ENCODE measurements at places on chromosomes 2 and 18. TPM values are rescaled to one million over a fixed set of nuclear protein-coding genes. Genes with fewer than 3 reads are reported as not detected.

GRCh38 chr2:73072129-73072395, 550 bp upstream of the SFXN5 start:
- H3K36me3 ChIP-seq, result peaks cover 3% of the 10 kb centered on the region
- H3K4me3 ChIP-seq, result peak overlapping the region; percentile 88
- H3K4me1 ChIP-seq, result peaks cover 23% of the 10 kb centered on the region
- peaks cover 3% of the 10 kb centered on the region for H3K27me3 ChIP-seq

DNA sequence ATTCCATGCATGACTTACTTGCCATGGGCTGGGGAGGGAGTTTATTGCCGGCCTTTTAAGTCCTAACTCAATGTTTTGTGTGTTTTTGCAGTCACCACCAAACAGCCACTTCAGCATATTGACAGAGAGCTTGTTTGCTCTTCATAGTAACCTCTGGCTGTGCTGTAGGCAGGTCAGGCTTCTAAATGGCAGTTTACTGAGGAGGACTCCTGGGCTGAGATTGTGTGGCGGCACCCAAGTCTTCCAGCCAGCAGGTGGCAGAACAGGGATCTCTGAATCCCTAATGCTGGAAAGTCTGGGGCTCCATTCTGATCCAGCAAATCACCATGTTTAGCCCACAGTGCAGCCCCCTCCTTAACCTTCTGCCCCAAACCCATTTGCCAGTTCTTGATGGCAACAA, 121.2 kb downstream of the CAPN13 start:
- H3K27me3 ChIP-seq, result no peaks in the 10 kb centered on the region
- no peak overlapping the region for H3K4me3 ChIP-seq
- no peaks in the 10 kb centered on the region for H3K36me3 ChIP-seq
- DNase-seq, result no peak
- H3K4me1 ChIP-seq, result no peaks in the 10 kb centered on the region

DNA sequence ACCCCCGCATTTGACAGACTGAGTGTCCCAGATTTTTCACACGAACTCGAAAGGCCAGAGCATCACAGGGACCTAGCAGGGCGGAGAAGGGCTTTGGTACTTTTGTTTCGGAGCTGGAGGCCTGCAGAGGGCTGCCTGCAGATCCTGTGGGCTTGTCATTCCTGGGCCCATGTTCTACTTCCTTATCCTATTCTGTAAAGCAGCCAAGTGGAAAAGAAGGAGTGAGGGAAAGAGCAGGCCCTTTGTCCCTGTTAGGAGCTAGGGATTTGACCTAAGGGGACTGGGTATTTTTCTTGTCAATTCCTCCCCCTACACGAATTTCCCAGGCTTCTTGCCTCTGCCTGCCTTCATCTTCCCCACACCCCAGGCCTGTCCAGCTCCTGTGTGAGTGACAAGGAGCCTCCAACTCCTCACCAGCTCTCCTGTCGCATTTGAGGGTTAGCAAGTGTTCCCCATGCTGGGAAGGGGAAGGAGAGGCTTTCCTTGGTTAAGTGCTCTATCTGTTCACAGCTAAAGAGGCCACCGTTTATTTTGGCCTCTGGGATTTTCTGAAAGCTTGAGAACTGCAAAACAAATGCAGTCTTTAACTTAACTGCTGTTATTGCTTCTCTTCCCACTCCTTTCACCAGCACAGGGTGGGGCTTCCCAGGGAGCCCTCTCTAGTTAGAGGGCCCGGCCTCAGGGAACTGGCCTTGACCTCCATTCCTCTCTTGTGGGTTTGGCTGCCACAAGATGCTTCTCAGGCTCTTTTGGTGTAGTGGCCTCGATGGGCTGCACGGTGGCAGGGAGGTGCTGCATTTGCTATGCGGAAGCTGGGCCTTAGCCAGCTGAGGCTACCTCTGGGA, 61.2 kb downstream of the SGPP2 start:
- no peak overlapping the region for H3K27ac ChIP-seq
- H3K36me3 ChIP-seq, result no peaks in the 10 kb centered on the region
- no peak overlapping the region for H3K4me3 ChIP-seq
- H3K27me3 ChIP-seq, result peaks cover 2% of the 10 kb centered on the region

The CFAP65 gene
- not detected for total RNA-seq

DNA sequence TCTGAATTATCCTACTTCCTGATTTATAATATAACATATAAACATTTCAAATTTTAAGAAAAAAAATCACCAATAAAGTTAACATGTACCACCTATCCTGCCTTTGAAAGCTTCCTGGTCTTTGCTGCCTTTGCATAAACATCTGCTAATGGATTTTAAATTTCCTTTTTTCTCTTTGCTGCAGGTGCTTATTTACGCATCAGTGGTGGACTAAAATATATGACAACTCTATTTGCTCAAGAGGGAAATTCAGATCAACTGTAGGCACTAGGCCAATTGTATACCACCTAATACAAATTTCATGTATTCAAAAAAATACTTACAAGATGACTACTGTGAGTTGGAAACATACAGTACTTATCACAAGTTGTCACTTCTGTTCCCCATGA, 57.2 kb downstream of the RAD51AP2 start:
- no peaks in the 10 kb centered on the region for H3K36me3 ChIP-seq
- DNase-seq, result no peak
- H3K27me3 ChIP-seq, result no peaks in the 10 kb centered on the region
- no peak overlapping the region for H3K4me3 ChIP-seq
- H3K27ac ChIP-seq, result no peak overlapping the region

- no peaks in the 10 kb centered on the region for H3K36me3 ChIP-seq
- no peak overlapping the region for H3K27ac ChIP-seq
- DNase-seq, result no peak
- no peak overlapping the region for H3K4me3 ChIP-seq
- no peaks in the 10 kb centered on the region for H3K4me1 ChIP-seq
- no peaks in the 10 kb centered on the region for H3K27me3 ChIP-seq
Measured at GRCh38 chr2:99653433-99653832, 163.6 kb upstream of the REV1 start.

GRCh38 chr2:235595422-235596010, 101.7 kb downstream of the AGAP1 start:
- no peak overlapping the region for H3K4me3 ChIP-seq
- no peaks in the 10 kb centered on the region for H3K36me3 ChIP-seq
- no peak overlapping the region for H3K27ac ChIP-seq
- no peaks in the 10 kb centered on the region for H3K4me1 ChIP-seq

The EFR3B gene
- total RNA-seq, result 0.06 TPM

- no peaks in the 10 kb centered on the region for H3K27me3 ChIP-seq
- H3K4me3 ChIP-seq, result no peak overlapping the region
- peaks cover 11% of the 10 kb centered on the region for H3K36me3 ChIP-seq
- no peak overlapping the region for H3K27ac ChIP-seq
- peaks cover 19% of the 10 kb centered on the region for H3K4me1 ChIP-seq
Measured at GRCh38 chr2:28602751-28603639, 107.1 kb downstream of the PLB1 start.

- H3K4me1 ChIP-seq, result no peaks in the 10 kb centered on the region
- H3K27me3 ChIP-seq, result peaks cover 3% of the 10 kb centered on the region
- DNase-seq, result no peak
Measured at GRCh38 chr18:74540652-74541421, 6.5 kb downstream of the CNDP1 start.

GRCh38 chr2:69931832-69932595, 17.1 kb downstream of the MXD1 start:
- no peak overlapping the region for H3K4me3 ChIP-seq
- H3K27me3 ChIP-seq, result no peaks in the 10 kb centered on the region
- H3K27ac ChIP-seq, result no peak overlapping the region

- no peaks in the 10 kb centered on the region for H3K27me3 ChIP-seq
- H3K27ac ChIP-seq, result no peak overlapping the region
Measured at GRCh38 chr18:22141211-22141610, 28.2 kb upstream of the GATA6 start.

DNA sequence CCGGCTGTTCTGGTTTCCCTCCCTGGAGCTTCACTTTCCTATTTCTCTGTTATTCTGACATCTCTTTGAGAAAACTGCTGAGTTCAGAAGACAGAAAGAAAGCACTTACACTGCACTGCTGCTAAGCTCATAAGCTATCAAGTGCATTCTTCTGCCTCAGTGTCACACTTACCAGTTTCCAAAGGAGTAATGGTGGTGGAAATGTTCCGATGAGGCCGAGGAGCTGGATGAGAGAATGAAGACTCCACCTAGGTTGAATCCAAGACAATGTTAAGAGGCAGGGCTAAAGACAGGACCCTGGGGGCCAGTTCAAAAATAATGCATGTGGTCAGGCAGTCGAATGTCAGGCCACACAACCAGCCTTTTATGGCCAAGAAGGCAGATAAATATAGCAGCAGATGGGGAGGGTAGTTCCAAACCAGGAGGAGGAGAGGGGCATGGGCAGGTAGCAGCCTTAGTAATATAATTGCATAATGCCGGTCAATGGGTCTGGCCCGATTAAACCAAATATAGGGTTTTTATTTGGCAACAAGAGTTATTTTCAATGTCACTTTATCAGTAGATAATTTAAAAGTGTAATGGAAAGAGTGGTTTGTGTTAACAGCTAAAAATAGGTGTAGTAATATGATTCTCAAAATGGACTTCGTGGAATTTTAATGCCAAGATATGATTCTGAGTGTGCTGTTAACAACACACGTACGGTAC, at the start of gene MYOM1:
Gene MYOM1 (minus strand): TSS at position 338 of the 705 bp plus-strand sequence. CDS start 4,745 bp downstream, outside the sequence.
- no peak for DNase-seq
- H3K27ac ChIP-seq, result no peak within 1 kb of the TSS
- peaks cover 6% of the 10 kb centered on the region for H3K4me1 ChIP-seq
- no peaks in the 10 kb centered on the region for H3K36me3 ChIP-seq
- H3K4me3 ChIP-seq, result no peak within 1 kb of the TSS

DNA sequence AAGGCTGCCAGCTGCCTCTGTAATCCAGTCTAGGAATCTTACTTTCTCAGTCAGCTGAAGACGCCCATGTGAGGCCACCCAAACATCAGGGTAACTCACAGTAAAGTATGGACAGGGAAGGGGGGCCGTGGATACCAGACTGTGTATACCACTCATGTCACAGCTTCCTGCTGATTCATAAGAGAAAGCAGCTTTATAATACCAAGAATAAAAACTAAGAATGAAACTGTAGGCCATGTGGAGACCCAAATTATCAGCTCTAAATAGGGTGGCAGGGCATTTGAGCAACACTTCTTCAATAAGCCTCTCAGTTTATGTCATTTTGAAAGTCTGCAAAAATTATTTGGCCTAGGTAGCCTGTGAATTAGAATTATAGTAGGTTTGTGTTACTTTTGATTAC, 115.0 kb upstream of the CDCA7 start:
- peaks cover 12% of the 10 kb centered on the region for H3K4me1 ChIP-seq
- H3K4me3 ChIP-seq, result no peak overlapping the region
- no peak for DNase-seq
- no peaks in the 10 kb centered on the region for H3K27me3 ChIP-seq

- no peak within 1 kb of the TSS for H3K27ac ChIP-seq
- no peak for DNase-seq
- H3K4me3 ChIP-seq, result no peak within 1 kb of the TSS
- peaks cover 58% of the 10 kb centered on the region for H3K27me3 ChIP-seq
Measured at GRCh38 chr18:500632-501405, at the start of gene COLEC12. COLEC12 (minus strand) TSS chr18:500701; CDS start chr18:500514, 187 bp downstream.

- H3K36me3 ChIP-seq, result no peaks in the 10 kb centered on the region
- H3K27ac ChIP-seq, result no peak overlapping the region
- no peak overlapping the region for H3K4me3 ChIP-seq
- DNase-seq, result no peak
- H3K4me1 ChIP-seq, result peaks cover 4% of the 10 kb centered on the region
Measured at GRCh38 chr18:389658-390357, 110.7 kb downstream of the COLEC12 start.

GRCh38 chr2:219951099-219951498, 323.7 kb downstream of the SLC4A3 start:
- no peak for DNase-seq
- H3K27me3 ChIP-seq, result no peaks in the 10 kb centered on the region
- no peaks in the 10 kb centered on the region for H3K36me3 ChIP-seq
- no peak overlapping the region for H3K4me3 ChIP-seq

DNA sequence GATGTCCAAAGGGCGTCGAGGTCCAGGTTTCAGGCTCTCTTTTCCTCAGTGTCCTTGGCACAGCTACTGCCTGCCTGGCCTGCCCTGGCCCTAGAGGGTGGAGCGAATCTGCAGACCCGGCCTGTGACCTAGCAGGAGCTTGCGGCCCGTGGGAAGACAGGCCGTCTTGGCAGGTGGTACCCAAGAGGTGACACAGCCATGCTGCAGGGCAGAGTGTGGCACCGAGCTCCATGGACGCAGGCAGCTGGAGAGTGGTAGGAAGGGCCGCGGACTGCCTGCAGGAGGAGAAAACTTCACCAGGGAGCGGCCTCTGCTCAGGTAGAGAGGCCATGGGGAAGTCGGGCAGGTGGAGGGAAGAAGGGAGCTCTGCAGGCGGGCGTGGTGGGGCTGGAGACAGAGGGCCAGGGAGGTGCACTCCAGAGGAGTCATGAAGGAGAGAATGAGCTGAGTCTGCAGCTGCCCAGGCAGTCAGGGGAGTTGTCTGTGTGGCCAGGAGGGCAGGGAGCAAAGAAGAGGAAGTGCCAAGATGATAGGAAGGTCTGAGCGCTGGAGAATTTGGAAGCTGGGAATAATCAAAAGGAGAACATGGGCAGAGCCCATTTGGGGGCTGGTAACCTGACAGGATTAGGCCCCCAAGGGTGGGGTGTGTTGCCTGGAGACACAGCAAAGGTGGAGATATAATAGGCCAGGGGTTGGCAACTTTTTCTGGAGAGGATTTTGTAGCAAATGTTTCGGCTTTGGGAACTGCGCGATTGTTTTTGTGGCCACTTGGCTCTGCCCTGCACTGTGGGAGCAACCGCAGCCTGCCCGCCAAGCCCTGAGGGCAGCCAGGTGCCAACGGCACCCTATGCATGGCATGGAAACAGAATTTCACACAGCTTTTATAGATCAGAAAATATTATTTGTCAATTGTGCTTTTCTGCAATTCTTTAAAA, 154.4 kb upstream of the PXDN start:
- H3K4me1 ChIP-seq, result no peaks in the 10 kb centered on the region
- no peak overlapping the region for H3K4me3 ChIP-seq
- H3K27me3 ChIP-seq, result peaks cover 2% of the 10 kb centered on the region
- H3K27ac ChIP-seq, result no peak overlapping the region

GRCh38 chr2:144522897-144523595, 3.1 kb upstream of the ZEB2 start:
- peaks cover 62% of the 10 kb centered on the region for H3K27me3 ChIP-seq
- no peaks in the 10 kb centered on the region for H3K36me3 ChIP-seq
- H3K27ac ChIP-seq, result no peak overlapping the region
- DNase-seq, result no peak
- H3K4me1 ChIP-seq, result peaks cover 21% of the 10 kb centered on the region
- peak overlapping the region; percentile 65 for H3K4me3 ChIP-seq

The CXCR1 gene
- total RNA-seq, result 0.99 TPM

GRCh38 chr2:113324684-113325160, 46.0 kb upstream of the PAX8 start:
- H3K27me3 ChIP-seq, result peaks cover 16% of the 10 kb centered on the region
- H3K4me1 ChIP-seq, result peaks cover 12% of the 10 kb centered on the region
- DNase-seq, result peak; percentile 47
- H3K27ac ChIP-seq, result peak overlapping the region; percentile 72
- H3K36me3 ChIP-seq, result no peaks in the 10 kb centered on the region
- H3K4me3 ChIP-seq, result peak overlapping the region; percentile 55

GRCh38 chr2:223055140-223055539, 3.1 kb downstream of the KCNE4 start:
- no peak for DNase-seq
- H3K4me3 ChIP-seq, result no peak overlapping the region
- no peaks in the 10 kb centered on the region for H3K36me3 ChIP-seq
- no peaks in the 10 kb centered on the region for H3K4me1 ChIP-seq
- H3K27me3 ChIP-seq, result no peaks in the 10 kb centered on the region

The MYOM1 gene
- total RNA-seq, result 0.71 TPM

The SMYD1 gene
- not detected for total RNA-seq

The LGALSL gene
- total RNA-seq, result 0.83 TPM

The DSC2 gene
- total RNA-seq, result not detected

- H3K36me3 ChIP-seq, result no peaks in the 10 kb centered on the region
- no peak overlapping the region for H3K27ac ChIP-seq
- no peak for DNase-seq
- H3K27me3 ChIP-seq, result no peaks in the 10 kb centered on the region
Measured at GRCh38 chr2:159066541-159067156, 98.2 kb downstream of the TANC1 start.

- H3K4me1 ChIP-seq, result peaks cover 81% of the 10 kb centered on the region
- no peaks in the 10 kb centered on the region for H3K27me3 ChIP-seq
- H3K27ac ChIP-seq, result no peak overlapping the region
Measured at GRCh38 chr18:9109523-9109922, 7.0 kb downstream of the NDUFV2 start.

Data from activated CD4-positive, alpha-beta T cell treated with anti-CD3 and anti-CD28 coated beads, Interleukin-2, amount 10 ng/mL, durations not matched to agents 7 days and 5 days (primary cell).